T follicular helper cell (primary cell): ENCODE measurements at places on chromosomes 5 and 9.

GRCh38 chr9:109320742-109321448, at the start of gene EPB41L4B:
Gene EPB41L4B (minus strand): TSS chr9:109321059. CDS start chr9:109320446, 613 bp downstream.
- peak; percentile 84 for DNase-seq

DNA sequence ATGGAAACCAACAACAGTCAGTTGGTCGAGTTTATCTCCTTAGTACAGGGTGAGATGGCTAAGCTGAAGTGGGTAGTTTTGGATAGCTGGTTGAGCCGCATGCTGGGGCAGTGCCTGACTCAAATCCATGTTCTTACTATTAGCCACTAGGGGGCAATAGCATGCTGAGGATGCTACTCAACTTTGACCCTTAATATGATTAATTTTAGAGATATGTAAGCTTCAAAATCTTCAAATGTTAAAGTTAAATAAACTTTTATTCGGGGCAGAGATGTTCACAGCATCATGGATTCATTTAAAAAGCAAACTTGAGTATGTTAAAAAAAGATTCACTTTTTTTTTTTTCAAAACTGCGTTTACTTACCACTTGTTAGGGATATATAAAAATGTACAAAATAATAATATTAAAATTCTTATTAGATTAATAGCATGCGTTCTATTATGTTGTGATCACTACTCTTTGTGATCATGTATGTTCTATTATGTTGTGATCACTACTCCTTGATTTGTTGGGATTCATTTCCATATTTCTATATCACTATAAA, 57.0 kb downstream of the C9orf153 start:
- no peak for DNase-seq

DNA sequence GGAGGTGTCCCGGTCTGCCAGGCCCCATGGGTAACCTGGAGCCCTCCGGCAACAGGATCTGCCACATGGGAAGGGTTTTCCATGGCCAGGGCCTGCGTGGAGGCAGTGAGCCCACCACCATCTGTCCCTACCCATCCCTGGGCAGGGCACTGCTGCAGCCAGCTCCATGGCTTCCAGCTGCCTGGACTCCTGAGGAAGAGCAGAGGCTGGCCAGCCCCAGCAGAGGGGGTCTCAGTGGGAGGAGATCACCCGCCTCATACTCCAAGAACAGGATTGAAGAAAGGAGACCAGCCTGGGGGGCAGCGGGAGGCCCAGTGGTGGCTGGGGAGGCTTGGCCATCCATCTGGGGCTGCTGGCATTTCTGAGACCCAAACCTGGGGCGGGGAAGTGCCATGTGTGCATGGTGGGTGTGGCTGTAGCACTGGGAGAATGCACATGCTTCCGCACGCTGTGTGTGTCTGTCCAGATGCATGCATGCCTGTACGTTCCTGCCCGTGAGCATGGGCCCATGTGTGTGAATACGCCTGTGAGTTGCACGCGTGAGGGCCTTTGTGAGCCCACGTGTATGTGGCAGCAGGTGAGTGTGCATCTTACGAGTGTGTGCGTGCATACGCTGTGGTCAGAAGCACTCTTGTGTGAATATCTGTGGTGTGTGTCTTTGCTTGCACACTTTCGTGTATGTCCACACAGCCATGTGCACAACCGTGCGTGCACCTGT, 78.5 kb downstream of the LMX1B start:
- DNase-seq, result no peak

DNA sequence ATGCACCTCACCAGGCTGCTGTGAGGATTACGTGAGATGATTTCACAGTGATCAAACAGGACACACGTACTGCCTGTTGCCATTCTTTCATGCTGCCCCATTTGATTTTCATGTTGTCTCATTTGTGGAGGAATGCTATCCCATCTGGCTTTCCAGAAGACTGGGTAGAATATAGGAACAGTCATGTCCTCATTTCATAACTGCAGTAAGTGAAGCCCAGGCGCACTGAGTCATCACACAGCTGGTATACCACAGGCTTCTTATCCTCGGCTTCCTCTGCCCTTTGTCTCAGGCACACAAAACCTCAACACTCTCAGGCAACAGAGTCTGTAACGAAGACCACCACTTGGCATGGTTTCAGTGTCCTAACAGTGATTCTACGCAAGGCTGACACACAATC, 62.3 kb downstream of the LHFPL2 start:
- no peak for DNase-seq
